Renal pelvis (tissue), 12 donors: ENCODE measurements at places on chromosomes 2 and 18. TPM values are rescaled to one million over a fixed set of nuclear protein-coding genes. Genes with fewer than 3 reads are reported as not detected.

- DNase-seq: no peak
Observed at GRCh38 chr2:220736778-220737177, 835.3 kb downstream of the EPHA4 start.

DNA sequence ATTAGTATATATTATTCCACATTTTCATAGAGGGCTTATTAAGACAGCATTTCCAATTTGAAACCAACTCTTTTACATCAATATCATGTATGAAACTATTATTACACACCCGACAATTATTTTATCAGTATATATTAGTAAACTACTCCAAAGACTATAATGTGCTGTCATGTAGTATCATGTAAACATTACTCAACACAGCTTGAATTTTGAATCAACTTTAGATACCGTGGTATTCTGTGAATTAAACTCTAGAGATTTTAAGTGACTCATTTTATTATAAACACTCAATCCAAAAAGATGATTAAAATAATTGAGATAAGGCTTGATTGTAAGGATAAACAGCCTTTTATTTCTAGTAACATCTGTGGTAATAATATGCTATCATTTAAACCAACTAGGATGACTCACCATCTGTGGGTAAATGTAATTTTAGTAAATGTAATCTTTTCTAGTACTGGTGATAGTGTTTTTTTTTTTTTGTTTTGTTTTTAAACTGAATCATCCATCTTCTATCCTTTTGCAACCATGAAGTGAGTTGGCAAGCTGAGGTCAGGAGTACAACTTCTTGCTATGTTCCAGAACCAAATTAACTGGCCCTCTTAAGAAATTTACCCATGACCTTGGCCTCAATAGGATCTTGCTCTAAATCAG, 144.3 kb upstream of the SMAD7 start:
- DNase-seq: no peak

ANKRD30B gene
- polyA plus RNA-seq: 0.08 TPM

DNA sequence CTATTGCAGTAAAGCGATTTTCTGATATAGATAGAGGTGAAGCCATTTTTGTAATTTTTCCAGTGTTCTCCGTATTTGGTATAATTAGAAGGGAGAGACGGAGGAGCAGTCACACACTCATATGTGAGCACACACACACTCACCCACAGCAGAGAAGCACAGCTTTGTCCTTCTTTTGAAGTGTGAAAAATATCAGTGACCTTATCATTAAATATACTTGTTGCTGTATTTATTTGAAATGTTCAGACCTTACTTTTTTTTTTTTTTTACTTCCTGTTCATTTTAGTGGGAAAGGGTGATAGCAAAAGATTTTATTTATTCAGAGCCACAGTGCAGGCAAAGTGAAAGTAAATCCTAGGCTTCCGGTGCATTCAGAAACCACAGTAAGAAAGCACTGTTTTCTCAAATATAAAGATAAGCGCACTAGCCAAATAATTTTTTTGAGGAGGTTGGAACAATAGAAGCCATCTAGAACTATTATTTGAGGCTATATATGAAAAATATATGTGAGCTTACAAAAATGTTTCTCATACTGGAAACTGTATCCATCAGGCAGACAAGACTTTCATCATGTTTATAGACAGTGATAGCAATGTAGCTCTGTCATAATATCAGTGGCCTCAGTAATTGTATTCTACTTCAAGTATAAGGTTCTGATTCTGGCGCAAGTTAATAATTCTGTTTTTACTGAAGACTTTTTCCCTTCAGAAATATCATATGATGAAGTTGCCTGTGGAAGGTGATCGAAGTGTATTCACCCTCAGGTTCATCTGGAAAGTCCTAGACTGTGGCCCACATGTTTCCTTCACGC, 37.2 kb downstream of the TSHZ1 start:
- DNase-seq: no peak

DNA sequence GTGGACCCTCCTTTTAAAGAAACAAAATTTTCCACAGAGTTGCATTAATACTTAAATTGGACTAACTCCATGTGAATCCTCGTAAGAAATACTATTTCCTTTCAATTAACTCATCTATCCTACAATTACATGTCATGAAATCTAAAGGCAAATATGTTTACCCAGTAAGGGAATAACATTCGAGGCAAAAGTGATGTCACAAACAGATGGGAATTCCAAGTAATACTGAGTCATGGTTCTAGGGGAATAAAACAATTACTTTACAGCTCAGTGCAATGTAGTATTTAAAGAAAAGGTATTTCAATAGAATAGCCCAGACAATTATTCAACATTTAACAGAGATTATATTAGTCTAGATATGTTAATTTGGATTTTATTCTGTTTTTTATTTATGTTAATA, 205.8 kb downstream of the ZNF385B start:
- no peak for DNase-seq

SERPINB3 gene
- polyA plus RNA-seq: not detected

PCBP1 gene
- 339 TPM for polyA plus RNA-seq

STAT4 gene
- 6.3 TPM for polyA plus RNA-seq

DNA sequence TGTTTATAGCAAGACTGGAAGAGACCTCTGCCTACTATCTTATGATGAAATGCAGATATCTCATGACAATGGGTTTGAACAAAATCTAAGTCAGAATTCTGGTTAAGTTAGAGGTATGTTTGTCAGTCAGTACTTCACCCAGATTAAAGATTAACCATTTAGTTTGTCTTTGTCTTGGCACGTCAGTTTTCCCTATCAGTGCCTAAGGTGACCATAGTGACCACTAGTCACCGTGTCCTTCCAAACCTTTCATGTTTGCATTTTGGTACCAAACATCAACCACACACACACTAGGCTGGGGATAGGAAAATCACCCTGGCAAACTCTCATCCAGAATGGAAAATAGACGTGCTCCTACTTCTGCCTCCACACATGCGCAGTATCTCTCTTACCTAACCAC, 248.9 kb downstream of the PIEZO2 start:
- DNase-seq: no peak

EPB41L3 gene
- 58.2 TPM for polyA plus RNA-seq

DNA sequence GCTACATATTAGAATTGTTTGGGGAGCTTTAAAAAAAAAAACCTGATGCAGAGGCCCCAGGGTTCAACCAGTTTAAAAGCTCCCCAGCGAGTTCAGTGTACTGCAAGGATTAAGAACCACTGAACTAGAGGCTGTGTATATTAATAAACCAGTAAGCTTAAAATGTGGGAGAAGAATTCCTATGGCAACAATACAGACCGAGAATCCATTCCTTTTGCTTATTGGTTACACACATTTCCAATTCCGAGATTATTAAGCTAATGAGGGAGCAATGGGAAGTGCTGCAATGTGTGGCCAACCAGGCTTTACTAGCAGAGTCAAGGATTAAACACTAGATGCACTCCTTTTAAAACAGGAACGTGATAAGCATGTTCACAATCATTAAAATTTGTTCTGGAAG, 204.4 kb downstream of the TDRD15 start:
- no peak for DNase-seq

- DNase-seq: no peak
Observed at GRCh38 chr2:36371070-36371874, 15.7 kb downstream of the CRIM1 start.

GRCh38 chr2:223108351-223109050, 56.5 kb downstream of the KCNE4 start:
- no peak for DNase-seq

FEV gene
- 0.17 TPM for polyA plus RNA-seq

ANO7 gene
- 2.7 TPM for polyA plus RNA-seq

DNA sequence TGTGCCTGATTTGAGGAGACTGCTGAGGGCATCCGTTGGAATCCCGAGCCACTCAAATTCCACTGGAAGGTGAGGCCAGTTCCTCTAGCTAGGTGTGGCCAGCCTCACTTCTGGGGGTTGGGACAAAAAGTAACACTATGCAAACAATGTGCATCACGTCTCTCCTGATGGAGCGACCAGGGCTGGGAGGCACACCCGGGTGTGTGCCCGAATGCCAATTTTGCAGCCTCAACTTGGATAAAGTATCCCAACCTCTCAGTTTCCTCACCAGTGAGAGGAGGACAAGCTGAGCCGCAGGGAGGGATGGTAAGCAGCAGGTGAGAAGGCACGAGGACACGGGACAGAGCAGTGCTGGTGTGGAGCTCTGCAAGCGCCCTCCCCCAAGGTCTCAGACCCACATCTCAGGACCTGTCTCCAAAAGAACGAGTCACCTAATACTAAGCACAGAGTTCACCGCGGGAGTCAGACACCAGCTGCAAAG, 218.3 kb downstream of the HAUS1 start:
- DNase-seq: no peak

DNA sequence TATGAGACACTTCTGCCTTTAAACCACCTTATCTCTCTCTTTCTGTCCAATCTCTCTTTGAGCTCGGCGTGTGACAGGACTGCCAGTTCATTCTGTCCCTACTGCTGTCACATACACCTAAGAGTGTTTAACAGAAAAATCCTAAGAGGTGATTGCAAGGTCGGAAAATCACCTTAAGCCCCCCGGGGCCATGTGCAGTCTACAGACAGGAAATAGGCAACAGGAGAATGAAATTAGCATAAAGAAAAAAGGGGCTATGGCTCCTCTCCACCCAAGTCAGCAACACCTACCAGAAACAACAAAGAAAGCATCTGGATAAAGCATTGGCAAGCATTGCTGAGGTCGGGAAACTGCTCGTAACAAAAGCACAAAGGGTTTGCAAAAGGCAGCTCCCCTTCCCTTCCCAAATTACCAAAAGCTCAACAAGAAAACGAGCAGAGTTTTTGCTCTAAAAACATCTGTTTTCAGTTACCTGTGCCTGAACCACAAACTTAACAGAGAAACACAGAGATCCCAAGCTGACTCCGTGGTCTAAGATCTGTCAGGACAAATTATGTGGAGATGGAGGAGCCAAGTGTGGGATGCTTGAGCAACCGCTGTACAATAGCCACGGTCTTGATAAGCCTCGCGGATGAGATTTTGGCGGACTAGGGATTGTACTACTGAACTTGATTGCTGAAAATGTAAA, 30.4 kb downstream of the ANKRD44 start:
- DNase-seq: no peak

- DNase-seq: no peak
Observed at GRCh38 chr2:7256377-7256776, 339.2 kb downstream of the RNF144A start.

DNA sequence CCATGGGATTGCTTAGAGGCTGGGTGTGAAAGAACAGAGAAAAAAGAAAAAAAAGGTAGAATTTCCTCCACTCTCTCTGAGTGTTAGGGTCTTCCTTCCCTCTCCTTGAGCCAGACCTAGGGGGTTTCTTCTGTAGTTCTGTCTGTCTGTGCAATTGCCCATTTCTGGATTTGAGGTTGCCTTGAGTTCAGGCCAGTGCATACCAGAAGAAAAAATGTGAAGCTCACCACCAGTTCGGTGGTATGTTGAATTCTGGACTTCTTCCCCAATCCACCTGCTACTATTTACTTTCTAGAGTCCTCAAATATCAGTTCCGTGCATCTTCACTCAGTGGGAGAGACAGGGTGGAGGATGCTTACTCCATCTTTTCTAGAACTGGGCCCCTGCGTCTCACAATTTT, 15.3 kb upstream of the SELENOI start:
- no peak for DNase-seq

GRCh38 chr2:152518641-152519580, 183.9 kb downstream of the FMNL2 start:
- DNase-seq: no peak

SMYD1 gene
- polyA plus RNA-seq: 0.10 TPM

SERPINB12 gene
- polyA plus RNA-seq: not detected

ABCG8 gene
- 1.1 TPM for polyA plus RNA-seq

RNF144A gene
- 53.1 TPM for polyA plus RNA-seq

- DNase-seq: no peak
Observed at GRCh38 chr2:192195548-192196418, 1.1 kb upstream of the TMEFF2 start.

PDE1A gene
- polyA plus RNA-seq: 20.1 TPM

WDR33 gene
- 52.9 TPM for polyA plus RNA-seq

- DNase-seq: no peak
Observed at GRCh38 chr2:70977605-70978205, 725 bp upstream of the ANKRD53 start.

- peak; percentile 67 for DNase-seq
Observed at GRCh38 chr18:6058941-6059340, 163.6 kb upstream of the TMEM200C start.

- DNase-seq: peak; percentile 75
Observed at GRCh38 chr2:177556153-177556552, 163.6 kb downstream of the AGPS start.

UNC80 gene
- polyA plus RNA-seq: 2.0 TPM

ACKR3 gene
- 62.1 TPM for polyA plus RNA-seq

DNA sequence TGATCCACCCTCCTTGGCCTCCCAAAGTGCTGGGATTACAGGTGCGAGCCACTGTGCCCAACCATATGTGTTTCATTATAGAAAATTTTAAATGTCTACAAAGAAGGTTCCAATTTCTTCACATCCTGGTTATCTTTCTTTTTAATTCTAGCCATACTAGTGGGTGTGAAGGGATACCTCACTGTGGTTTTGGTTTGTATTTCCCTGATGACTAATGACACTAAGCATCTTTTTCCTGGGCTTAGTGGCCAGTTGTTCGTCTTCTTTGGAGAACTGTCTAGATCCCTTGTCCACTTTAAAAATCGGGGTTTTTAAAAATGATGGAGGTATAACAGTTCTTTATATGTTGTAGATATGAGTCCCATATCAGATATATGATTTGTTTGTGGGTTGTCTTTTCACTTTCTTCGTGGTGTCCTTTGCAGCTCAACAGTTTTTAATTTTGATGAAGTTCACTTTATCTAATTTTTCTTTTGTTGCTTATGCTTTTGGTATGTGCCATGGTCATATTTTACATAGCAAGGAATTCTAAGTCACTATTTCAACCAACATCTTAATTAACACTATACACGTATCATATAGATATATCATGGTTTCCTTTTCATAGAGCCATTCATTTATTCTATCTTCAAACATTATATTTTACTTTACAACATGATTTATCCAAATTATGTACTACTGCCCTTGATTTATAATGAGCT, 135.0 kb upstream of the RIOK3 start:
- no peak for DNase-seq

ACMSD gene
- 37.0 TPM for polyA plus RNA-seq

EFEMP1 gene
- 95.5 TPM for polyA plus RNA-seq

GRCh38 chr2:31475692-31476091, 61.1 kb upstream of the XDH start:
- no peak for DNase-seq

DNA sequence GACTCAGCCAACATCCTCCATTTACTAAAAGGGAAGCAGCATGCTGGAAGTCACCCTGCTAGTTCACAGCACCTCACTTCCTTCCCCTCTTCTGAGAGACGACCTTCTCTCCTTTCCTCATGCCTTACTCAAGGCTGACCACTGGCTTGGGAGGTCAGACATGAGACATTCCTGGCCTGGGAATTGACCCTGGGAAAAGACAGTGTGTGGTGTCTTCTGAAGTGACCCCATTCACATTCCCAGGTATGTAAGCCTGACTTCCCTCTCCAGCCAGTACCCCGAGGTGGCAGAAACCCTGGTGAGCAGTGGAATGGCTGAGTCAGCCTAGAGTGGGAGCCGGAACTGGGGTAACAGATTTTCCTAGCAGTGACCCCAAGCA, 92.4 kb downstream of the PLB1 start:
- DNase-seq: no peak

KRCC1 gene
- polyA plus RNA-seq: 49.5 TPM
